Naive thymus-derived CD4-positive, alpha-beta T cell (primary cell): ENCODE measurements at places on chromosomes 4 and X. TPM values are rescaled to one million over a fixed set of nuclear protein-coding genes. Genes with fewer than 3 reads are reported as not detected.
A peak's percentile ranks its signal among the peaks of the same experiment; 100 is the strongest.

DNA sequence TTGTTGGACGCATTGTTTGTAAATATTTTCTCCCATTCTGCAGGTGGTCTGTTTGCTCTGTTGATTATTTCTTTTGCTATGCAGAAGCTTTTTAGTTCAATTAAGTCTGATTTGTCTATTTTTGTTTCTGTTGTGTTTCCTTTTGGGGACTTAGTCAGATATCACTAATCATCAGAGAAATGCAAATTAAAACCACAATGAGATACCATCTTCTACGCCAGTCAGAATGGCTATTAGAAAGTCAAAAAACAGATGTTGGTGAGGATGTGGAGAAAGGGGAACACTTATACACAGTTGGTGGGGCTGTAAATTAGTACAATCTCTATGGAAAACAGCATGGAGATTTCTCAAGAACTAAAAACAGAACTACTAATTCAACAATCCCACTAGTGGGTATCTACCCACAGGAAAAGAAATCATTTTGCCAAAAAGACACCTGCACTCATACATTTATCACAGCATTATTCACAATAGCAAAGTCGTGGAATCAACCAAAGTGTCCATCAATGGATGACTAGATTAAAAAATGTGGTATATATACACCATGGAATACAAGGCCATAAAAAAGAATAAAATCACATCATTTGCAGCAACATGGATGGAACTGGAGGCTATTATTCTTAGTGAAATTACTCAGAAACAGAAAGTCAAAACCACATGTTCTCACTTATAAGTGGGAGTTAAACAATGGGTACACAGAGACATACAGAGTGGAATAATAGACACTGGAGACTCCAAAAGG lies 8.1 kb downstream of the COQ2 start:
- no peak for DNase-seq

DNA sequence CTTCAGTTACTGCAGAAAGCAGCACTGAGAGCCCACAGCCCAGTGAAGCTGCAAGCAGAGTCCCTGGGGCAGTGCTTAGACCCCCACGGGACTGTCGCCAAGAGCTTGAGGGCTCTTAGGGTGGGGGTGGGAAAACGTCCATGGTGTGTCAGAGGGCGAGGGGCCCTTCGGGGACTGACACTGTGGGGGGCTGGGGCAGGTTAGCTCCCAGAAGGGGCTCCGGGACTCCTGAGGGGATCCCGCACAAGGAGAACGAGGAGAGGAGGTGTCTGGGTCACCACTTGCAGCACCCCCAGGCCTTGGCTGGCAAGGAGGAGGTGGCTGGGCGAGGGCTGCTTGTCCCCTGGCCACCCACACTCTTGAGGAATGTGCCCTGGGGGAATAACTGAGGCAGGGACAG lies 20.8 kb downstream of the NAT8L start:
- DNase-seq: peak; percentile 16

- no peak for DNase-seq
These were observed 137.3 kb downstream of the TMEM144 start for GRCh38 chr4:158347556-158347955.

Gene MMRN1
- 0.16 TPM for total RNA-seq

Gene UPF3B
- 11.3 TPM for total RNA-seq
